ENCODE measurements at places on chromosomes 4 and X.

- DNase-seq: no peak
These were observed 41.4 kb upstream of the RASSF6 start for GRCh38 chr4:73661646-73662119.

DNA sequence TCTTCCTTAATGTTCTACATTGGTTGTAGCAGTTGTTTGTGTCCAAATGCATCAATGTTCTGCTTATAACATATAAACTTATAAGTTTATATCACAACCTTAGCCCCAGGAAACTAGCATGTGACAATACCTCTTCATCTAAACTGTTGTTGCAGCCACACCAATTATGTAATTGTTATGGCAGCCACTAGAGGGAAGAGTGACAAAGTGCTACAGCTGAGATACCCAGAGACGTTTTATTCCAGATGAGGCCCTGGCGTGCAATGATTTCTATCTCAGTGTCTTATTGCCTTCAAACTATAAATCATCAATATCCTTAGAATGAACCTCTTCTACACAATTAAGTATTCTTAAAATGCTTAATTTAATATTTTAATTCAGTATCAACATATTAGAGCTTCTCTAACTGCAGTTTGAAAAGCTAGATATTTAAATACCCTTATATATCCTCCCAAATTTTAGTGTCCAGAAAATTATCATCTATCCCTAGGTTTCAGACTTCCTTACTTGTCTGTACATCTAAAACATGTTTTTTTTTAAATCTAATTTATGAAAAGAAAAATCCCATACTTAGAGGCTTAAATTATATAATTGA, 171.6 kb downstream of the PCDH10 start:
- peak; percentile 22 for DNase-seq

DNA sequence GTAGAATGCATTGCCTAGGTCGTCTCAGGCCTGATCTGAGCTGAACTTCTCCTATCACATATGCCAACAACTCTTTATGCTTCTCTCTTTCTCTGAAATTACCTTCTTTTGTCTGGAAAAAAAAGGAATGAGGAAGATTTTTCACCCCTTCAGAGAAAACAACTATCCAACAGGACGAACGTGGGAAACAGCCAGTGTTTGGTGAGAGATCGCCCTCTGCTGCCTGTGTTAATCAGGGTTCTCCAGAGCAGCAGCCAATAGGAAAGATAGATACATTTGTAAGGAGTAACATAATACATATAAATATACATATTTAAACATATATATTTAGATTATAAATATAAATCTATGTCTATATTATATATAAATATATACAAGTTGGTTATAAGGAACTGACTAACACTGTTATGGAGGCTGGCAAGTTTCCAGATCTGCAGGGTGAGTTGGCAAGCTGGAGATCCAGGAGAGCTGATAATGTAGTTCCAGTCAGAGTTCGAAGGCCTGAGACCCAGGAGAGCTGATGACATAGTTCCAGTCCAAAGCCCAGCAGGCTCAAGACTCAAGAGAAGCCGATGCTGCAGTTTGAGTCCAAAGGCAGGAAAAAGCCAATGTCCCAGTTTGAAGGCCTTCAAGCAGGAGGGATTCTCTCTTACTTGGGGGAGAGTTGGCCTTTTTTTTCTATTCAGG, 13.3 kb downstream of the CETN2 start:
- DNase-seq: peak; percentile 3

DNA sequence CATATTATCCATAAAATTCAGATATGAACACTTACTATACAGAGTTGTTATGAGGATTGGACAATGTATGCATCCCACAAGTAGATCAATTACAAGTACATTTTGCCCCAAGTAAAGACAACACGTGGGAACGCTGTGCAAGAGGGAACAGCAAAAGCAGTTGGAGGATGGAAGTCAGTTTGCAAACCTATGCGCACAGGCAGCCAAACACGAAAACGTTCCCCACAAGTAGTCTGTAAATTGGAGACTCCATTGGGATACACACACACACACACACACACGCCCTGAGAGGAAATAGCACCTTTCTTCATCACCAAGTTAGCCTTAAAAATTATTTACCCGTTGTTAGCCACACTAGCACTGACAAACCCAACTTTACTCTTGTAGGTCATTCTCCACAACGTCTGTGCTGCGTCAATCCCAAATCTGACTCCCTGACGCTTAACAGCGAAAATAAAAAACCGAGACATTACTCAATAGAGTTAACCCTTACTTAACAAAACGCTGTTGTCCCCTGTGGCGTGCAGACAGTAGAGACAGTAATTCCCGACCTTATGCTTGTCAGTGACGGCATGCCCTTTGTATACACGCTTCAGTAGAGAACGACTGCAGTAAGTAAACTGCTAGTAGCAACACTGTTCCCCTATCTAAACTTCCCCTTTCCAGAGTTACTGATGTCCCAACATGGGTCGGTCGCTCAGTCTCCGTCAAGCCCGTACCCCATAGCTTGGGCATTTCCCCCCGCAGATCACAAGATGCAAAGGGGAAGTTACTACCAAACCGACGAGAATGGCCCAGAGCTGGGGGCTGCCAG, 730 bp downstream of the MANBA start:
- no peak for DNase-seq

GRCh38 chrX:129161108-129161507, 362.2 kb downstream of the SMARCA1 start:
- no peak for DNase-seq

- no peak for DNase-seq
These were observed 121.7 kb downstream of the TLL1 start for GRCh38 chr4:165994701-165995100.

DNA sequence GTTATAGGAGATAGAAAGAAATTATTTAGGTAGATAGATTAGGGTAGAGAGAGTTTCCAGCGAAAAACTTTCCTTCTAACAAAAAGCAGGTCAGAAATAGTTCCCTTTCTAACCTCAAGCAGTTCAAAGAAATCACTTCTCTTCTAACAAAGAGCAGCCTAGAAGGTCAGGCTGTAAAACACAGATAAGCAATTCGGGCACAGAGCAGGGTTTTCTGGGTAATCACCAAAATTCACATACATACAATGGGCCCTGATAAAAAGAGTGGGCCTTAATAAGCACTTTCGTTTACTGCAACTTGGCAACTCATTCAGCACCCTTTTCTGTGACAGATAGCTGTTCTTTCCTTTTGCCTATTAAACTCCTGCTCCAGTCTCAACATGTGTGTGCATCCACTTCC, 13.4 kb upstream of the NAF1 start:
- DNase-seq: no peak

GRCh38 chrX:46759645-46759974, 692 bp upstream of the SLC9A7 start:
- no peak for DNase-seq

- DNase-seq: no peak
These were observed 160.8 kb downstream of the FANCB start for GRCh38 chrX:14712096-14712495.

GRCh38 chr4:124427095-124427767, 285.3 kb downstream of the ANKRD50 start:
- peak; percentile 70 for DNase-seq

DNA sequence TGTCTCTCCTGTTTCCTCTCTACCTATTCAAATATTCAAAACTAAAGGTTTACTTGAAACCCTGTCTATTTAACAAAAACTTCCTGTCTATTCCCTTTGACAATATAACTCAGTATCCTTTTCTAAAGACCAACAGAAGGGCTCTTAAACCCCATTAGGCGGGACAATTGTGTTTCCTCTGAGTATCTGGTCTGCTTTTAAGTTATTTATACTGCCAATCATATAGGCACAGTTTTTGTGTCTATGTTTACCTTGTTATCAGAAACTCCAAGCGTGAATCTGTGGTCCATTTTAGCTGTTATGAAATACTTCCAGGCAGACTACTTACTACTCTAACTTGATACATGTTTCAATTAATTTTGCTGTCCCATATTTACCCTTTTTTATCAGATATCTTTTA, 350.0 kb upstream of the CTSO start:
- no peak for DNase-seq

- DNase-seq: no peak
These were observed 20.5 kb downstream of the HADH start for GRCh38 chr4:108010167-108010566.

GRCh38 chr4:112978691-112979472, 70.6 kb upstream of the ANK2 start:
- DNase-seq: no peak

DNA sequence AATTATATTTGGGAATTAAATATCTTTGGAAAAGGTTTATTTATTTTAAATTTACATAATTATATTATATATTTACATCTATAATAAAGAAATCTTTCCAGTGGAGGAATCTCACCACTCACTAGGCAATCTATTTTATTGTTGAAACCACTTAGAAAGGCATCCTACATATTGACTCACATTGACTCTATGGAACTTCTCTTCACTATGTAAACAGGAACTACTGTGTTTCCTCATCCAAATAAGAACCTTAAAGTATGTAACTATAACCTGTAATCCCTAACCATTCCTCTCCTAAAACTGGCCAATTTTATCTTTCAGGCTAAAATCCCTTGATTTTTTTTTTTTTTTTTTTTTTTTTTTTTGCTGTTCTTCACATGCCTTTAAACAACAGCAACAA, 268.7 kb downstream of the MAPK10 start:
- no peak for DNase-seq

- DNase-seq: no peak
These were observed 723.2 kb downstream of the SMARCA1 start for GRCh38 chrX:128800138-128800537.

GRCh38 chrX:14528629-14529289, 577 bp upstream of the GLRA2 start:
- peak; percentile 1 for DNase-seq

- DNase-seq: no peak
These were observed 437.2 kb downstream of the RAPGEF2 start for GRCh38 chr4:159540038-159540437.

DNA sequence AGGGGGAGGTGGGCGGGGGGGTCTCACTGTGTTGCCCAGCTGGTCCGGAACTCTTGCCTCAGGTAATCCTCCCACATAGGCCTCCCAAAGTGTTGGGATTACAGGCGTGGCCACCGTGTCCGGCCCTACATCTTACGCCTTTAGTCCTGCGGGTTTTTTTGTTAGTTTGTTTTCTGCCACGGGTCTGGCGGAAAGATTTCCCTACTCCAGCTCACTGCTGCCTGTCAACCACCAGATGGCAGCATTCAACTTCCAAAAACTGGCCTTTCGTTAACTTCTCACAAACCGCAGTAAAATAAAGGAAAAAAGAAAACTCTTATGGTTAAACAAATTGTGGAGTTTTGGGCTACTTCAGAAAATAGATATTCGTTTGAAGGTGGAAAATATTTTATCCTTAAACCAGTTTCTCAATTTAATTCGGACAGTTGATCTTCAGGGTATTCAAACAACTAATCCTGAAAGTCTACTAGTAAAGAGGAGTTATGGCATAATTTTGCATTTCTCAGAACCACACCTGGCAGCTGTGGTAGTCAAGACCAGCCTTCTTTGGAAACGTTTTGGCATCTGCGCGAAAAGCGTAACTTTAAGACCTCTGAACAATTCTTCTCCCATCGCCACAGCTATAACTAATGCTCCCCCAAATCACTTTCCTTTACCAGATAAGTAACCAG, 41.1 kb downstream of the LUZP4 start:
- peak; percentile 18 for DNase-seq

DNA sequence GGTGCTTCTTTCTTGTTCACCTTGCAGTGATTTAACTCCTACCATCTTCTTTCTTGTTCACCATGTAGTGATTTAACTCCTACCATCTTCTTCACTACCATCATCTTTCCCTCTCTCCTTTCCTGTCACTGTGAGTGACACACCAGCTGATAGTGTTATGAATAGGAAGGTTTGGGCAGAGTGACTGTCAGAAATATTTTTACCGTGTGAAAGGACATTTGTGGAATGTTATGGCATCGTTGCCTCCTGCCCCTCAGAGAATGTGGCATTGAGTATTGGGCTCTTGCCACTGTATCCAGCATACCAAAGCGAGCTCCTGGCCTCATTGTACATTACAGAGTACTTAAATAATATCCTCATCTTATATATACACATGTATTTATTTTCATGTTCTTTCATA, 90.8 kb upstream of the AMOT start:
- no peak for DNase-seq

GRCh38 chr4:88660446-88661294, 37.0 kb downstream of the NAP1L5 start:
- no peak for DNase-seq

DNA sequence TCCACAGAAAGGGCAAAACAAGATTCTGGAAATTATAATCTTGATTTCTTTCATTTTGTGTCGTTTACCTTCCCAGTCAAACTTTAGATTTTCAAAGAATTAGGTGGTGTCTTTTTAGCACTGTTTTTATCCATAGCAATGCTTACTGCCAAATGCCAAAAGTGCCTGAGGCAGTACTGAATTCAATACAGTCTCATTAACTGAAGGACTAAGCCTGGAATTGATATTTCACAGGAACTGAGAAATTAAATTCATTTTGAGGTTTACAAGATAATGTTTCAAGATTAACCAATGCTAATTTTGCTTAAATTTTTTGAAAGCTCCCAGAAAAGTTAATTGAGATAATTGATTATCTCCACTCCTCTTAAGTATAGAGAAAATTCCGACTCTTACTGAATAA, 68.8 kb upstream of the ARHGAP24 start:
- DNase-seq: no peak

DNA sequence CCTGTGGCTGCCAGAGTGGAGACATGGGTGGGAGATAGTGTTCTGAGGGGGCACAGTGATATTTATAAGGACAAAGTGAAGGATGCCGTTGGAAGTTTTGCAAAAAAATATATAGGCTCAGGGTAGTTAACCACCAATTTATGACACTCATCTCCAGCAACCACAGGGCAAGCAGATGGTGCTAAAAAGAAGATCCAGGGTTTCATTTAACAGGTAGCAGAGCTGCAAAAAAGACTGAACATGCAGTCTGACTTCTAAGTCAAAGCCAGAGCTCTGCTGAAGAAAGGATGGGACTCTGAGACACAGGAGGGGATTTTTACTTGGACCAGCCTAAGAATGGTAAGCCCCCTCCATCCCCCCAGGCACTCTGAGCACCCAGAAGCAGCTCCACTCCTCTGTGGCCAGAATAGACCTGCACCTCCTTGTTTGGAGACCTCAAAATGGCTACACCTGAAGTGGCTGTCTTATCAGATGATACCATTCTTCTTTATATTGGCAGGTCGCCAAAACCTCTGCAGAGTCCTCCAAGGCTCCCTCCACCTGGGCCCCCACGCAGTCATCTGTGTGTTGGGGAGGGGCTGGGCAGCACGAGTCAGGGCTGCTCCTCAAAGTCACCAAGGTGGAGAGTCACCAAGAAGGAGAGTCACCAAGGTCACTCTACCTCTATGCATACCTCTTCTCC, 161.4 kb upstream of the FAM9B start:
- no peak for DNase-seq

DNA sequence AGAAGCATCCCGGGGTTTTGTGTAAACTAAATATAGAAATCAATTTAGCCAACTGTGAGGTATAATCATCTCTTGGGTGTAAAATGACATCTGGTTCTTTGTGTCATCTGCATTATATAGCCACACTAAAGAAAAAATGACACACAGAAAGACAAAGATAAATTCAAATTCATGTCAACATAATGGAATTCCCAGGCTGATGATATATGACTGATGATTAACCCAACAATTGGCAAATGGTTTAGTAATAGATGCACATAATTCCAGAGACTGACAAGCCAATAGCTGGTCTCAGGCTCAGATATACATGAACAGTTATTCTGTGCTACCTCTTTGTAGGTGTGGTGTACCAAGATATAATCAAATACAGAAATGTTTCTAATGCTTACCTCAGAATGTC, 375.4 kb upstream of the PITX2 start:
- no peak for DNase-seq

- DNase-seq: no peak
These were observed 11.4 kb upstream of the TAPT1 start for GRCh38 chr4:16237715-16238114.

GRCh38 chr4:142120921-142121320, 484.5 kb downstream of the IL15 start:
- DNase-seq: no peak
